ENCODE measurements at places on chromosomes 11 and 22.

DNA sequence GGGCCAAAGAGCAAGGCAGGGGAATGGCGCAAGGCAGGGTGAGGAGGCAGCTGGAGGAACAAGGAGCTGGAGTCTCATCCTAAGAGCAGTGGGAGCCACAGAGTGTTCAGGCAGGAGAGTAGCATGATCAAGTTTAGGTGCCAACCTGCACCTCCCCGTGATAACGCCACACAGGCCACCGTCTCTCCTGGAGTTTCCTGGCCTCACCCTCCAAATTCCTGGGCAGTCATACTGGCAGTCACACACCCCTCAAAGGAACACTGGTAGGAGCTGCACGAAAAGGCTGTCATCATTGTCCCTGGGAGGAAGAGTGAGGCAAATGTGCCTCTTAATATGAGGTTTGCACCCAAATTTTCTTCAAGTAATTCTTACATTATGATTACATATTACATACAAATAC, 36.3 kb upstream of the RTL6 start:
- DNase-seq: no peak

- DNase-seq: no peak
Observed at GRCh38 chr11:65412271-65413076, 10.1 kb upstream of the NEAT1 start.

- no peak for DNase-seq
Observed at GRCh38 chr22:35649026-35649553, 844 bp downstream of the APOL6 start.

GRCh38 chr22:29903371-29903770, 20.4 kb downstream of the MTMR3 start:
- no peak for DNase-seq

DNA sequence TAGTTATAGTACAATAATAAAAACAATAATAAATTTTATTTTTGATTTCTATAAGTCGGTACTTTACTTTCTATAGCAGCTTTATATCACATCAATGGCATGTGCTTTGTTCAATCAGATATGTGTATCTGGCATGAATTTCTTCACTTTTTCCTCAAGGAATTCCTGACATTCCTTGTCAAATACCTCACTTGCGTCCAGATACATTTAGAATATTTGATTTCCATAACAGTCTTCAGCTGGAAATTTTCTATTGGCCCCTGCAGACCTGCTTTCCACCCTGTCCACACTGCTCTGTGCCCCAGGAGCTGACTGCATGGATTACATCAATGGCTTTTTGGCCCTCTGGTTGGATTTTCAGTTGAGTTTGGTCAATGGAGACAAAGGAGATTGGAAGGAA, 93.2 kb downstream of the FAR1 start:
- no peak for DNase-seq

DNA sequence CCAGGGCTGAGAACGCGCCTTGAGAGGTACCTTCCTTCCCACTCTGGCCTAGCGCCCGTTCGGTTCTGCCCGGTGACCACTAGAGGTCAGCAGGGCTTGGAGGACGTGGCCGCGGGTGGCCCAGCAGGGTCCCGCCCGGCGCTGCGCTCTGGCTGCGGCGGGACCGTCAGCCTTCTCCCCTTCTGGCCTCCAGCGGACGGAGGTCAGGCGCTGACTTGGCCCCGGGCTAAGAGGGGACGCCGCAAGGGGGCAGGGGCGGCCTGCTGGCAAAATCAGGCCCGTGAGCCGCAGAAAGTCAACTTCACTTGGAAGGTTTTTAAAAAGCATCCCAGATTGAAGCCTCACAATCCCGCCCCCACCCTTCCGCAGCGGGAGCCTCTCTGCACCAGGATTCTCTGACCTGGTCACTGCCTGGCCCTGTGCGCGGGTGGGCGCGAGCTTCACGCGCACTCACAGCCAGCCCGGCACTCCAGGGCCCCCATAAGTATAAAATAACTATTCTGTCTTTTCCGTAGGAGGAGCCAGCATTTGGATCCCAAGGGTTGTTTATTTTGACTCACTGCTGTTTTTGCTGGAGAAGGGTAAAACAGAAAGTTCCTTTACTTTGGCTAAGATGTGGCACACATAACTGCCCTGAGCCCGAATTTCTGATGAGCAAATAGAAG, 23.2 kb upstream of the ZBTB16 start:
- DNase-seq: peak; percentile 31

- no peak for DNase-seq
Observed at GRCh38 chr11:67252831-67253239, 13.4 kb upstream of the GRK2 start.

DNA sequence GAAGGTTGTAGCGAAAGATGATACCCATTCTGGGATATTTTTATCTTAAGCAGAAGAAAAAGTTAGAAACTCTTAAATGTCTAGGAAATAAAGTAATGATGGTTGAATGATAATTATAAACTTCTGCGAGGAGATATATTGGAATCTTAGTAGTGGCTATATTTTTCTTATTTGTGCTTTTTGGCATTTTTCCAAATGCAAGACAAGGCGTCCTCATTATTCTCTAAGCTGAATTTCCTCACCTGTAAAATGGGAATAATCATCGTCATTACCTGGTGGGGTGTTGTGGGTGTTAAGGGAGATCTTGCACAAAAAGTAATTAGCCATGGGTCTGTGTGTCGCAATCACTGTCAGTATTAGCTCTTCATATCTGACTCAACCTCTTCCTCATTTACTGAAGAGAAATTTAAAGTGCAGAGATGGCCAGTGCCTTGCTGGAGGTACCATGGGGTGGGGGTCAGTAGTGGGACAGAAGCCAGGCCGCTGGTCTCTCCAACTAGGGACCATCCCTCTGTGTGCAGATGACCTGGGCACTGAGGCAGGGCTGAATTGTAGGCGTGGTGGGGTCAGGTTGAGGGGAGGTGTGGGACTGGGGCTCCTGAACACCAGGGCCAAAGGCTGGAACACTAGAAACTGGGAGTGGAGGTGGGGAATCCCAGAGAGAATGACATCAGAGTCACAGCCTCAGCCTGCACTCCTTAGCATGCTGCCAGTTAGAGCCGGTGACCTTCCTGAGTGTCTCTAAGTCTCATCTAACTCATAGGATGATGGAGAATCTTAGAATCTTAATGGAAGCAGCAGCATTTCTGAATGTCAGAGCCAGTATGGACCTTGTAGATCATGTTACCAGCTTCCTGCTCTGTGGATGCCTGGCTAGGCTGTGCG, 4.1 kb downstream of the PITPNM1 start:
- DNase-seq: peak; percentile 8

GRCh38 chr11:118343248-118343647, 743 bp upstream of the CD3D start:
- DNase-seq: no peak

Data from bone marrow (tissue), 2 donors.